Dermis microvascular lymphatic vessel endothelial cell (primary cell): ENCODE measurements at places on chromosomes 12 and 14. TPM values are rescaled to one million over a fixed set of nuclear protein-coding genes. Genes with fewer than 3 reads are reported as not detected.

Gene PROX2
- not detected in 2 replicates for total RNA-seq

Gene EFCAB11
- 2.7 and 3.4 TPM in 2 replicates for total RNA-seq

Gene TAMALIN
- total RNA-seq, result 19.4 and 34.0 TPM in 2 replicates

Gene KCNH3
- under 0.01 and 0.13 TPM in 2 replicates for total RNA-seq

Gene ZDHHC22
- total RNA-seq, result not detected in 2 replicates

Gene GPR84
- total RNA-seq, result not detected in 2 replicates

Gene PRICKLE1
- 9.0 and 16.3 TPM in 2 replicates for total RNA-seq

Gene RIMBP2
- total RNA-seq, result not detected in 2 replicates

Gene P2RX2
- total RNA-seq, result not detected in 2 replicates

Gene SOAT2
- not detected in 2 replicates for total RNA-seq

Gene TAS2R19
- 1.7 and 3.4 TPM in 2 replicates for total RNA-seq

Gene CEP83
- 3.4 and 4.7 TPM in 2 replicates for total RNA-seq

Gene ADAM21
- total RNA-seq, result 0.13 and 0.26 TPM in 2 replicates

Gene AQP5
- total RNA-seq, result under 0.01 TPM in 1 of 2 replicates, not detected in the other

Gene SRRM4
- total RNA-seq, result not detected in 2 replicates

Gene GPR65
- total RNA-seq, result 0.13 TPM in 2 replicates

Gene MPHOSPH9
- total RNA-seq, result 23.1 and 37.7 TPM in 2 replicates

GRCh38 chr14:99564926-99565259, 39.1 kb downstream of the CCDC85C start:
- no peak for DNase-seq

DNA sequence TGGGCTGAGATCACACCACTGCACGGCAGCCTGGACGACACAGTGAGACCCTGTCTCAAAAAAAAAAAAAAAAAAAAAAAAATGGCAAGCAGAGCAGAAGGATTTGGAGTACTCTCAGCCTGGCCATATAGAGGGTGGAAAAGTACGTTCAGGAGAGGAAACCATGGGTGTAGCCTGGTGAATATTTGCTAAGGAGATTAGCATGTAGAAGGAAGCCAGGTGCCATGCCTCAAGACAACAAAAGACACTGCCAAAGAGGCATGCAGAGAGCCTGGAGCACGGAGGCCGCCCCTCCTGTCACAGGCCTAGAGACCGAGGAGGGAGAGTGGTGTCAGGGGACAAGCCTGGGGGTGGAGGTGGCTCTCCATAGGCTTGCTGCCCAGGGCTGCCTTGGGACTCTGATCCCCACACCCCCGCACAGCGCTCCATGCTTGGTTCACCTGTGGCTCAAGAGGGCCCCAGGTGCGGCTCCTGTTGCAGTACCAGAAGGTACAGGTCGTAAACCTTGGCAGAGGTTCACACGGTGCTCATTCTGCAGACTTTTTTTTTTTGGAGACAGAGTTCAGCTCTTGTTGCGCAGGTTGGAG, 27.9 kb upstream of the DEGS2 start:
- no peak for DNase-seq

DNA sequence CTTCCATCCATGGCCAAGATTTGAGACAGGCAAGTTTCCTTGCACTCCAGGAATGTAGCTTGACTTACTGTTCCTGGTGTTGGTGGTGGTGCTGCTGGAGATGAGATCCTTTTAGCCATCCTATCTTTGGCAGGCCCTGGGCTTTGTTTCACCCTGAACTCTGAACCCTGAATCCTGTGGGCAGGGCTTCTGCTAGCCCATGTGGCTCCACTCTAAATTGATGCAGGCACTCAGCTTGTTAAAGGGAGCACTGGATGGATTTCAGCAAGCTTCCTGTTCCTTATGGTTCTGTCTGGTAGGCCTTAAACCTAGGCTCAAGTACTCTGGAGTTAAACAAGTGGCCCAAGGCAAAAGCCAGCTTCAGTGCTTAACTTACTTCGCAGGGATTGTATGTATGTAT, 138.2 kb downstream of the RGS6 start:
- no peak for DNase-seq

- DNase-seq, result no peak
Observed at GRCh38 chr14:96663491-96664067, 133.6 kb upstream of the VRK1 start.

- no peak for DNase-seq
Observed at GRCh38 chr12:105948331-105948730, 190.4 kb downstream of the NUAK1 start.

- DNase-seq, result peak; percentile 85
Observed at GRCh38 chr12:3073438-3074250, 3.5 kb upstream of the TSPAN9 start.

DNA sequence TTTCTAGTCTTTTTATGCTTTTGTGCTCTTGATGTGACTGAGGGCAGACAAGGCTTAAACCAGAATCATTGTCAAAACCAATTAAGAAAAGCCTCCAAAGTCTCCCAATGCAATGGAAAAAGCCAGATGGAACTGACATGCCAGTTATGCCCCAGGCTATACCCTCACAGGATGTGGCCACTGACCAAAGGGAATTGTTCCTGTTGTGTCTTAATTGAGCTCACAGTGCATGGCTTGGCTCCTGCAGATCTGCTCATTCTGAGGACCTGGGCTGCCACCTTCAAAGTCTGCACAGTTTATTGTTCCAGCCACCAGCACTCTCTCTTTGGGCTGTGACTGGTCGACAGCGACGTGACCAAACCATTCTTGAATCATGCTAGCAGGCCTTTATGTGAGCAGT, 17.1 kb upstream of the BICD1 start:
- DNase-seq, result no peak

GRCh38 chr12:18135086-18135485, 45.1 kb upstream of the RERGL start:
- DNase-seq, result no peak

GRCh38 chr12:68581926-68582325, 28.8 kb upstream of the RAP1B start:
- no peak for DNase-seq

DNA sequence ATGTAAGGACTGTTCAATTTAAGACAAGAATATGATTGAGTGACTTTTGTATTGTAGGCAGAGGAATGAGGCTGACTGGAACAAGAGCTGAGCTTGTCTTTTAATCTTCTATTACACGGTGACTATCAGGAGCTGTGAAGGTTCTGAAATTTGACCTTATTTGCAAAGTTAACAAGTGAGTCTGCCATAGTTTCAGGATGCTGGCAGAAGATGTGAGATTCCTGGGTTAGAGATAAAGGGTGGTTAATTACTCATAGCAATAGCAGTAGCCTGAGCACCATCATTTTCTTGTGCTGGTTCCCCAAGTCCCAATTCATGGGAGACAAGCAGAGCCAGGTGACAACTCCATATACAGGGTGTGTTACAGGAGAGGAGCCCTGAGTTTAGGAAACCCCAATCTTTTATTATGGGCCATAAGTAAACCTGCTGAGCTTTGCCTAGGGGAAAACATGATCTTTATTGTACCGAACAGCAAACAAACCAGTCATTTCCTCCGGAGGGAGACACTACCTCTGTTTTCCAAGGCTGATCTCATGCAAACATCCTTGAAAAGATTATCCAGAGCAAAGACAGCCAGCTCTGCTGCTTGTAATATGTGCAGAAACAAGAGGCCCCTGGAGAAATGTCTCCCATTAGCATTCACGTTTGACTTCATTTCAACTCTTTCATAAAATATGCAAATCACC, 51.7 kb upstream of the DDX11 start:
- peak; percentile 46 for DNase-seq

DNA sequence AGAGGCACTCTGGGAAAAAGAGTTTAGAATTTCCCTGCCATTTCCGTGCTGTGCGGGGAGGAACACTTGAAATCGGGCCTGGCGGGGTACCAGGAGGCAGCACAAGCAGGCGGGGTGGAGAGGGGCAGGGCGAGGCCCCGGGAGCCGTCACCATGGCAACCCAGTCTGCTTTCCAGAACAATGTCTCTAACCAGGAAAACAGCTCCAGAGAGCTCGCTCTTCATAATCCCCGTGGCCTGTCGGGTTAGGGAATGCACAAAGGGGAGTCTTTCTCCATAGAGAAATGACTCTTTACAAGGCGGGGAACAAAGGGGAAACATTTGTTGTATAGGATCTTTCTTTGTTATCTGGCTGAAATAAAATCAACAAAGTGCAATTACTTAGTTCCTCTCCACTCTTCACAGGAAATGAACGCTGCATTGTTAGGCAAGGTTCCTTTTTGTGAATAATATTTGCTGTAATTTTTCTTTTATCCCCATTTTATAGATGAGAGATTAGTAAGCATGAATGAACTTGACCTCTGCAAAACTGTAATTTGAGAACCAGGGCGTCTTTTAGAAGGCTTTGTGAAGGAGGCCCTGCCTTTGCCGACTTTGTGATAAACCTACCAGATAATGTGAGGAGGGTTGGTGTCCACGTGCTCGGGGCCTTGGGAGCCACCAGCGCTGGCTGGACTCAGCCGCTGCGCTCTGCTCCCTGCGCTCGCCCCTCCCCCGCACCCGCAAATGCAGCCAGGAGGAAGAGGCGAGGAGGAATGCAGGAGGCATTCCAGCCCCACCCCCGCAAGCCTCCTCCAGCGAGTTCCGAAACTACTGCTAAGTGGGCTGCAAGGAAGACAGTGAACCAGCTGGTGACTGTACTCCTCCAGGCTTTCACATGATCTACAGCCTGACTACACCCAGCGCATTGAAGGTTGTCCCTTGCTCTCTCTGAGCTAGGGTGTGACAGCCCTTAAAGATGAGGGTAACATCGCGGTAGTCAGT, 105.2 kb upstream of the ATF7IP start:
- DNase-seq, result peak; percentile 94

GRCh38 chr12:12451098-12451497, 94.2 kb downstream of the BORCS5 start:
- DNase-seq, result no peak

DNA sequence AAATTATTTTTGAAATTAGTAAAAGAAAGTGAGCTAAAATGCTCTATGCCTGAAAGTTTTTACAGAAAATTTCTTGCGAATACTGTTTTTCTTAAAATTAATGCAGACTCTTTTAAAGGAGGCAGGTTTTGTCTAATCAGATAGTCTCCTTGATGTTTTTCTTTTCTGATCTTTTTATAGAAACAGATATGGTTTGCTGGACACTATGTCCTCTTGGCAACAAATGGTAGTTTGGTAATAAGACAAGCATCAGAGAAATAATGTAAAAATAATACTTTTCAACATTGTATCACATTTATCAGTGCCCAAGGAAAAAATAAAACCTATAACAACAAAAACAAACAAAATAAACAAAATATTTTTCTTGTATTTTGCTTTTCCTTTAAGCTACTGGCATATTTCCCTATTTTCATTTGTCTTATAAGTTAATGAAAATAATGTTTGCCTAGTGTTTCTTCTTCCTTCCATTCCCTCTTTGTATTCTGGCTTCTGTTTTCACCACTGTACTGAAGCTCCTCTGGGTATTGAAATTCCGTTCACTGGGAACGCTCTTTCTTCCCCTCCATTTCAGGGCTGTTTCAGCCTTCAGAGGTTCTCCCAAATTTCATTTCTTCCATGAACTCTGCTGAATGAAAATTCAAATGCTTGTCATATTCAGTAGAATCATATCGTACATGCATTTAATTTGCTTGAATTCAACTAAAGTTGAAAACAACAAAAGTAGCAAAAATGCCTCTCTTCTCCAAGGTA, 115.3 kb downstream of the TRMT5 start:
- no peak for DNase-seq

- no peak for DNase-seq
Observed at GRCh38 chr12:57261428-57261865, 10.5 kb upstream of the STAC3 start.

DNA sequence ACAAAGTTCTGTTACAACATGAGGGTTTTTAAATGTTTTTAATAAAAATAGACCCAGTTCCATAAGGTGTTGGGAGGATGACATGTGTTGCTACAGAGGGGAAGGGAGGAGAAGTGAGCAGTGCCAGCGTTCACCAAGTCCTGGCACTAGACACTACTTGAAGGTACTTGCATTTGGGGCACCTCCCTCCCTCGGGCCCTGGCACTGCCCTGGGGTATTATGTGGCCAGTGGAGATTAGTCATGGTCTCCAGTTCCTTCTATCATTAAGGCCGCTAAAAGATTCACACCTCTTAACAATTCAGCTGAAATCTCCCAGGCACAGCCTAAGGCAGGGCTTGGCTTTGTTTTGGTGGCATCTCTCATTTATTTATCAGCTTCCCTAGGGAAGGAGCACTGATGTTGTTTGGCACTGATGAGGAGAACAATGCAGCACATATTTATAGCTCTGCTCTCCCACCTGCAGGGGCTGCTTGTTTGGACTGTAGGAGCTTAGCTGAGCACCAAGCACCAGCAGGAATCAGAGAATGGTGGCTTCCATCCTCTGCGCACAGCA, 155.5 kb upstream of the NTF3 start:
- DNase-seq, result no peak

DNA sequence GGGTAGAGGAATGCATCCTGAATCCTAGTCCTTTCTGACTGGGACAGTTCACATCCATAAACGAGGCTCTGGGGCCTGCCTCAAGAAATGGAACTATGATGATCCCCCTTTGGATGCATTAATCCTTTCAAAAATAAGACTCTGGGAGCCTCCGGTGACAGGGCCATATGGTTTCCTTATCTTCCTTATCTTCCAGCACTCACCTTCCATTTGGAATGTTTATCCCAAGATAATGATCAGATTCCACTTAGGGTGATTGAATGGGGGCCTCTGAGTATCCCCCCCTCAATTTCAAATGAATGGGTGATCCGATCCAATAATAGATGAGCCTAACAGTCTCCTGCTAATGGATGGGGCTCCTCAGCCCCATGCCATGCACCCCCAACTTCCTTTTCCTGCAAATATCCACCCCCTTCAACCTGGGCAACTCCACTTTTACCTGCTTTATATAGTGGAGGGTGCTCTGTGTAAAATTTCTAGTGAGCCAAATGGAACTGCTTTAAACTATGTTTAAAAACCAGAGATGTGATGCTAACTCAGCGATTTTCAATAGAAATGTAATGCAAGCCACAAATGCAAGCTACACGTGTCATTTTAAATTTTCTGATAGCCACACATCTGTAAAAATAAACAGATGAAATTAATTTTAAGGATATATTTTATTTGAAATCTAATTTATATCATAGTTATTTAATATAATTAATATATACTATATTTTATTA, 157.8 kb downstream of the ZFP36L1 start:
- no peak for DNase-seq

DNA sequence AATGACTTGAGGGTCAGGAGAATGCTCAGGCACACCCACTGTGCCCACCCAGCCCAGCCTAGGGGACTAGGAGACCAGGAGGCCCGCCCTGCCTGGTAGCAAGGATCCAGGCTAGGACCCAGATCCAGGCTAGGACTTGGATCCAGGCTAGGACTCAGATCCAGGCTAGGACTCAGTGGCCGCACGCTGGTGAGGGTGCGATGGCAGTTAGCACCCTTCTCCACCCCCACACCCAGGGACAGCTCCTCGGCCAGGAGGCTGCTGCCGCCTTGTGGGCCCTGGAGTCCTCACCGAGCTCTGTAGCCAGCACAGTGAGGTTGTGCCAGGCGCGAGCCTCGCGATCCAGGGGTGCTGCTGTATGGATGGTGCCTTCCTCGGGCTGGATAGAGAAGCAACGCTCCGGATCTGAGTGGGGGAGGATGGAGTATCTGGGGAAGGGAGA, 5.1 kb downstream of the CDH24 start:
- no peak for DNase-seq
